ENCODE measurements at places on chromosomes 3 and 15.

GRCh38 chr15:32730677-32731654 lies 13.2 kb downstream of the GREM1 start:
- DNase-seq = no peak

DNA sequence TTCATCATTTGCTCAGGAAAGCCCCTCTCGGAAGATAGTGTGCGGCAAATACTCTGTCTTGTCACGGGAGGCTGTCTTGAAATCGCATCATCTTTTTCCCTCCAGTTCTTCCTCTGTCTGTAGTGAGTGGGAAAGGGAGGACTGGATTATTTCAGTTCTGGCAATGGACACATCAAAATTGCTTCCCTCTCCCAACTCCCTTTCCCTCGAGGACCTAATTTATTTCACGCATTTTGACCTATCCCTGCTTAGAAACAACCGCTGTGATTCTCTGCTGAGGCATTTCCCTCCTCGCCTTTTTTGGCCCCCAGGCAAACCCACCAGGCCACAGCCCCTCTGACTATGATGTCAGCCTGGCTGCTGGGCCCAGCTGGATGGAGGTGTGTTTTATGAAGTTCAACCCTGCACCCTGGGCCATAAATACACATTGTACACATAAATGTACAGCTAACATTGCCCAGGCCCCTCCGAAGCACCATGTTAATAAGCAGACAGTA lies 138.7 kb upstream of the LRTM1 start:
- no peak for DNase-seq

DNA sequence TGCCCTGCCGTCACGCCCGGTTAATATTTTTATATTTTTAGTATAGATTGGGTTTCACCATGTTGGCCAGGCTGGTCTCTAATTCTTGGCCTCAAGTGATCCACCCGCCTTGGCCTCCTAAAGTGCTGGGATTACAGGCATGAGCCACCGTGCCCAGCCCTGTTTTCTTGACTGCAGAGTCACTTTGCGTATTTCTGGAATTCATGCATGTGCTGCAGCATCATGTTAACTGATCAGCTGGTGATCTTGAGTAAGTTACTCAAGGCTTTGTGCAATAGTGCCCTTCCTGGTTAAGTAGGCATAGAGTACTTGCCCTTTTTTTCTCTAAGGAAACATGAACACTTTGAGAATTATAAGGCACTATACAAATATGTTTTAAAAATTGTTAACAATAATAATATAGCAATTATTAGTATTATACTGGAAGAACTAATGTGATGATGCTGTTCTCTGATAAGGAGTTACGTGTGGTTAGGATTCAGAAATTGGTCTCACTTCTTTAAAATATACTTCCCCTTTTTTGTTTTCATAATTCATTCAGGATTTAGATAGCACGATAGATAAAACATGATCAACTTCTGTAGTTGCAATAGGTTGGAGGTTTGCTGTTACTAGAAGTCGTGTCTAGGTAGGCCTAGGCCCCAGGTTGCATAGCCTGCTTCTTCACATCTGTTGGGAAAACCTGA lies 33.6 kb downstream of the GPR171 start:
- peak; percentile 78 for DNase-seq

DNA sequence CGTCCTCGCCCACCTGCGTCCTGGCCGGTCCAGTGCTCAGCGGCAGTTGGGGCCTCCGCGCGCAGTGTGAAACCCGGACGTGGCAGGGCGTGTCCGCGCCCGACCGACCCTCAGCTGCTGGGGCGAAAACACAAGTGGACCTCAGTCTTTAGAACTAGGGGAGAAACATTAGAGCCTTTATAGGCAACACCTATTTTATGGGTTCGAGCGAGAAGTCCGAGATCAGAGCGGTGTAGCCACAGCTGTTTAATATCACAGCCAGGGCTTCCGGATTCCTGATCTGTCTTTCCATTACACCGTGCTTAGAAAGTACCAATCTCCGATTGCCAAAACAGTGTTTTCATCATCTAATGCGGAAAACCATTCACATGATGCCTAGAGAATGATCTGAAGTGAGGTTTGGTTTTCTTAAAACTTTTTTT lies 506 bp downstream of the RAD51 start:
- no peak for DNase-seq

GRCh38 chr3:80533553-80533952 lies 765.8 kb upstream of the ROBO1 start:
- DNase-seq = no peak

DNA sequence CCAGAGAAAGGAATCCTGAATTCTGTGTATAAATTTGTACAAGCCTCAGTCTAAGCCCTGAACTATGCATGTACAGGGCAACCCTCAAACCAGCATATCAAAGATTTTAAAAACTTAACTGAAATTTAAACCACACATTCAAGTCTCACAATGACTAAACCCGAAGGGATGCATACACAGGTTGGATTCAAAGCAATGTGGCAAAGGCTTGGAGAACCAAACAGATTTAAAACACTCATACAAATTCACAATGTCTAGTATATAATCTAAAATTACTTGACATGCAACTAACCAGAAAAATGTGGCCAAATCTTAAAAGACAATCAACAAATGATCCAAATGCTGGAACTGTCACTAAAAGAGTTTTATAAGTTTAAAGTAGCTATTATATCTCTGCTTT lies 36.4 kb downstream of the CEP152 start:
- DNase-seq = no peak

GRCh38 chr3:76728426-76728825 lies 311.5 kb upstream of the ROBO2 start:
- no peak for DNase-seq

- DNase-seq = no peak
Measured at GRCh38 chr3:97975466-97975865, 3.2 kb upstream of the RIOX2 start.

- no peak for DNase-seq
Measured at GRCh38 chr3:99915906-99916432, 98.3 kb downstream of the CMSS1 start.

DNA sequence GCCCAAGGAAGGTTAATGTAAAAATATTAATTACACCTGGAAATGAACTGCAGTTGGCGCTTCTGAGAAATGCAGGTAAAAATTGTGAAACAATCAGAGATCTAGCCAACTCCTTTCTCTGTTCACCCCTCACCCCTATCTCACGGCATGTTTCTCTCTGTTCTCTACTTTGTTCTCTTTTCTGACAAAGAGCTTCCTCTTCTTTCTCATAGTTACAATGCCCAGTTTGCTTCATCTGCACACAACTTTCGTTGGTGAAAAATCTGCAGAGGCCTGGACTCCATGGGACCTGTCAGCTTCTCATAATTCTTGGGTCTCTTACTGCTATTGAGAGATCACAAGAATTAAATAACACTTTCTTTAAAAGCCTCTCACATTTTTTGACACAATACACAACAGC lies 212.9 kb upstream of the LRRN1 start:
- no peak for DNase-seq

GRCh38 chr15:87672309-87673288 lies 583.9 kb downstream of the NTRK3 start:
- DNase-seq = no peak

- no peak for DNase-seq
Measured at GRCh38 chr3:144275005-144275404, 303.4 kb downstream of the DIPK2A start.

DNA sequence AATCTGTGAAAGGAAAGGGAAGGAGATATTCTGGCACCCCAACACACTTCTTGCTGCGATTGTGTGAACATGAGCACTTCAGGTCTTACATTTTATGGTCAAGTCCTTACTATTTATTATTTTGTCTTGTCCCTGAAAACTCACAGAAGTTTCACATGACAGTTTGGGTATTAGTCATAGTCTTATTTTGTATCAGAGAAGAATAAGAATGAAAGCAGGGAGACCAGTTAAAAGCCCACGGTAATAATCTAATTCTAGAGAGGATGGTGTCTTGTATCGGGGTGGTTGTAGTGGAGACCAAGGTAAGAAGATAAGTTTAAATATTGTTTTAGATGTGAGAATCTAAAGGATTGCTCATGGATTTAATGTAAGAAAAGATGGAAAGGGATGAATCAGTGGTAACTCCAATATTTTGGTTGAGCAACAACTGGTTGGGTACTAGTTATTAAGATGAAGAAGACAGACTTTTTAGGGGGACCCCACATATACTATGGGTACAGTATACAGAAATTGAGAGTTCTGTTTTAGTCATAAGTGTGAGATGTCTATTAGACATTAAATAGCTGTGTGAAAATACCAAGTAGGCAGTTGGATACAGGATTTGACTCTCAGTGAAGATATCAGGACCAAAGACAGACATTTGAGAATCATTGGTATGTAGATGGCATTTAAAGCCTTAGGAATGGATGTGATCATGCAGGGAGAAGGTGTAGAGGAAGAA lies 227.6 kb downstream of the MFSD1 start:
- no peak for DNase-seq

GRCh38 chr3:142963516-142964448 lies at the start of gene PAQR9:
Gene PAQR9, minus strand, starts transcription at chr3:142963674. Its CDS starts 338 bp downstream, at chr3:142963336.
- DNase-seq = no peak

GRCh38 chr3:98004721-98005120 lies 30.4 kb downstream of the GABRR3 start:
- no peak for DNase-seq

DNA sequence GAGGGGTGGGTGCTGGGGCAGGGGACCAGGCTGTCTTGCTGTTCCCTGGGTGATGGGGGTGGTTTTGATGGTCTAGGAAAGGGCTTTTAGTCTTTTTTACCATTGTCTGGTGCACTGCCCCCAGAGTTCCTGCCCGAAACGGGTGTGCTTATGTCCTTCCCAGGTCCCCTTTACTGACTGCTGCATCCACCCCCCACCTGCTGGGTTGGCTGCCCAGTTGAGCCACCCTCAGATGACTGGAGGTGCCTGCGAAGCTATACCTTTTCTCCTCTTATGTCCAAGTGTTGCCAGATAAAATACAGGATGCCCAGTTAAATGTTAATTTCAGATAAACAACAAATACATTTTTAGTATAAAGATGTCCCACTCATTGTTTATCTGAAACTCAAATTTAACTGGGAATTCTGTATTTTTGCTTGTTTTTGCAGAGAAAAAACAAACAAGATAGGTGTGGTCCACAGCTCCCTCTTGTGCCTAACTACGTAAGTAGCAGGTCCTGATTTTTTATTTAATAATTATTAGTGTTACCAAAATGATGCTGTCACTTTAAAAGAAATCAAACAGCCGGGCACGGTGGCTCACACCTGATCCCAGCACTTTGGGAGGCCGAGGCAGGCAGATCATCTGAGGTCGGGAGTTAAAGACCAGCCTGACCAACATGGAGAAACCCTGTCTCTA lies 6.1 kb upstream of the RPP14 start:
- DNase-seq = peak; percentile 12

DNA sequence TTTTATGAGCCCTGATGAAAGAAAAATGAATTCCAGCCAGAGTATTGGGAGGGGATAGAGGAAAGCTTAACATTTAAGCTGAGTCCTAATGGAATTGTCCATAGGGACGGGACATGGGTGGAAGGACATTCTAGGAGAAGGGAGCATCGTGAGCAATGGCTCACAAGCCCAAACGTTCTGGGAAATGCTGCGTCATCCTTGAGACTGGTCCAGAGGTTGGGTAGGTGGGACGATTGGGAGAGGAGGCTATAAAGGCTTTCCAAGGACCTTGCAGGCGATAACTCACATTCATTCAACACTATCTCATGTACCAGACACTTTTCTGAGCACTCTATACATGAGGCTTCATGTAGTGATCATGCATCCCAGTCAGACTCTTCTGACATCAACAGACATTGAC lies 237.5 kb downstream of the THSD4 start:
- no peak for DNase-seq

DNA sequence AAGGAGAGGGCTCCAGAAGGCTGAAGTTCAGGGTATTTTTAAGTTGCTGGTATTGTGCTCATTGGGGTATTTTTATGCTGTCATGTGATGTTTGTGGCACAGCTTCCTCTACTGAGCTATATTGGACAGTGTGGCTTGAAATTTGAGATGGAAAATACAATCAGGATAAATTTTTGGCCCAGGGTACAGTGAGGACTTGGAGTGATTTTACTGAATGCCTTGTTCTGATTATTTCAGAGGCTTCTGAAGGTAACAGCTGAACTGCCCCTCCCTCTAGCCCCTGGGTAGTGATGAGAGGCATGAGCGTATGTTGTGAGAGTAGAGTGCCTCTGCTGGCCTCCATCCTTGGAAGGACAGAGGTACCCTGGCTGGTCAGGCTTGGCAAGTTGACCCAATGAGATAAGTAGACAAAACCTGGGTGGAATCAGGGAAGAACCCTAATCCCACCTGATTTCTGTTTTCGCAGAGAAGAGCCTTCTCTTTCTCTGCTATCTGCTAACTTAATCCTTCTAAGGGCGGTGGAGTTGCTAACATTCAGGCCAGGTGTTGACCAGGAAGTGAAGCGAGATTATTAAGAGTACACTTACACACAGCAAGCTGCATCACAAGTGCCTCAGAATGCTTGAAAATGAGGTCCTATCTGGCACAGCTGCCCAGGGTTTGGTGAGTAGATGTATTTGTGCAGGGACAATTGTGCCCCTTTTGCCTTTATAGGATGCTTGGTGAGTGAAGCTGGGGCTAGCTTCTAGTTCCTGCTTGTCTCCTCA lies 98.1 kb upstream of the CLSTN2 start:
- no peak for DNase-seq

GRCh38 chr15:61655881-61656280 lies 404.4 kb downstream of the VPS13C start:
- DNase-seq = no peak
